Astrocyte (in vitro differentiated cells and primary cell): ENCODE measurements at places on chromosomes 11 and 22.
A peak's percentile ranks its signal among the peaks of the same experiment; 100 is the strongest.

GRCh38 chr11:8581300-8581699 is 12.7 kb downstream of the STK33 start:
- peaks cover 6% of the 10 kb centered on the region for H3K4me1 ChIP-seq
- no peaks in the 10 kb centered on the region for H3K36me3 ChIP-seq
- H3K4me3 ChIP-seq: no peak overlapping the region

GRCh38 chr11:92383430-92383829 is 158.8 kb downstream of the FAT3 start:
- peak overlapping the region; percentile 61 for H3K27ac ChIP-seq
- peak; percentile 66 for DNase-seq
- H3K27me3 ChIP-seq: no peaks in the 10 kb centered on the region
- no peak overlapping the region for H3K4me3 ChIP-seq
- H3K4me1 ChIP-seq: peaks cover 38% of the 10 kb centered on the region

DNA sequence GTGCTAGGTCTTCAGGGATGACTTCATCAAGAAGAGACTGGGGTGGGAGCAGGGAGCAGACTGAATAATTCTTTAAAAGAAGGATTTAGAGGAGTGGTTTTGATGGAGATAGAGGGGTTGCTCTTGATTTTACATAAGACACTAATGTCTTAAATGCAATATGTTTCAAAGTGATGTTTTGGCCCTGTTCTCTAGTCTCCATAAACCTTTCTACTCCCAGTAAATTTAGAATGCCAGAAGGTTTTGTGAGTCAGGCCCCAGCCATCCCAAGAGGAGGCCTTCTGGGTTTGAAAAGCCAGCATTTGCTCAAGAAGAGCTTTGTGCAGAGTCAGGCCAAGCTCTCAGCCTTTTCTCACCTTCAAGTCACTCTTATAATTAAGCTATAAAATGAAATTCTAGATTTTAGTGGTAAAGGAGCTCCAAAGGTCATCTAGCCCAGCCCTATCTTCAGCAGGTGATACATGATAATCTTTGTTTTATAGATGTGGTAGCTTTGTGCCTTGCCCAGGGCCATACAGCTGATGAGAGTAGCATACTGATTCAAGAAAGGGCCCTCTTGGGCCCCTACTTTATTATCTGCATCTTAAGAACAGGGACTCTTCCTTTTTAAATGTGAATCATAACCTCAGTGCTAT is 122.8 kb upstream of the MTNR1B start:
- no peak overlapping the region for H3K27ac ChIP-seq
- H3K27me3 ChIP-seq: no peaks in the 10 kb centered on the region
- peak; percentile 28 for DNase-seq
- no peaks in the 10 kb centered on the region for H3K36me3 ChIP-seq
- peaks cover 8% of the 10 kb centered on the region for H3K4me1 ChIP-seq
- no peak overlapping the region for H3K4me3 ChIP-seq

DNA sequence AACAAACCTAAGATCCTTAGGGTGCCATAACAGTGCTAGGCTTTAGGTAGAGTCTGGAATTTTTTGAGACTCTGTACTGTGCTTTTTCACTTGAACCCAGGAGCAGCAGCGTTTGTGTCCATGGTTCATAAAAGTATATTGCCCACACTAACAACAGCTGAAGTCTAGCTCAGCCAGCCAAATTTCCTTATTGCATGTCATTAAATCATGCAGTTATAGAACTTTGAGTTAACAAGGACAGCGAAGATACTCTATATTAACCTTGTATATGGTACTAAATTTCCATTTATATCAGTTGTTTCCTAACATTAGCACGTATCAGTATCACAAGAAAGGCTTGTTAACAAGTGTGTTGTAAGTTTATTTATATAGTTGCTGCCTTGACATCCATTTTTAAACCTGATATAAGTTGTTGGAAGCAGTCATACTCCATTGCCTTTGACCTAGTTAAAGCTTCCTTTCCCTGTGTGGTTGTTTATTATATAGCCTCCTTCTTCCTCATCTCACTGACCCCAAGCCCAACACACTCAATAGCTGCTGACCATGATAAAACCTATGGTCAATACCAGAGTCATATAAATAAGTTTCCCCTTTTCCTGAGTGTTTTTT is 46.7 kb downstream of the NXPE2 start:
- H3K4me3 ChIP-seq: no peak overlapping the region
- DNase-seq: no peak
- no peaks in the 10 kb centered on the region for H3K4me1 ChIP-seq
- no peaks in the 10 kb centered on the region for H3K36me3 ChIP-seq

DNA sequence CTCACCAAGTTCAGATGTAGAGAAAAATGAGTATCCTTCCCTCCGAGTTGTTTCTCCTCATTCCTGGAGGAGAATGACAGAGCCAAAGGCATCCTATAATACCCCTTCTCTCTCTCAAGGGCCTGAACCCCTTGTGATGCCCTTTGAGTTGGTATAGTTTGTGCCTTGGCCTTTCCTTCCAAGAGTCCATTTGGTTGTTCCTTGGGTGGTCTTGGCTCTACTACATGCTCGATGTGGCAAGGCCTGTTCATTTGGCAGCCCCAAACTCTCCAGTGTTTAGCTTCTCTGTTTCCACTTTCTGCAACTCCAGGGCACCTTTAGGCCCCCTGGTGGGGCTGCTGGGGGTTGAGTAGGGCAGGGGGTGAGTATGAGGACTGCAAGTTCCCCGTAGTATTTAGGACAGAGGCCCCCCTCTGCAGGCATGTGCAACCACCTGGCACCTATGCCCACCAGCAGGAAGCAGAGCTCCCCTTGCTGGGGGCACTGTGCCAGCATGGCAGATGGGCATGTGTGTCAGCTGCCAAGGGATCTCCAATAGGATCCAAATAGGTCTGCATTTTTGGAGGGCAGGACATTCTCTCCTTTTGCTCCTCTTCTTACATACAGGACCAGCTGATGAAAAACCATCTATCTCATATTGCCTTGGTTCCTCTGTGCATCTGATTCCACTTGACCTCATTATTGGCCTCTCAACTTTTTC is 217.2 kb upstream of the CADM1 start:
- H3K27me3 ChIP-seq: no peaks in the 10 kb centered on the region
- H3K27ac ChIP-seq: no peak overlapping the region
- DNase-seq: no peak
- H3K4me3 ChIP-seq: no peak overlapping the region
- H3K4me1 ChIP-seq: no peaks in the 10 kb centered on the region

DNA sequence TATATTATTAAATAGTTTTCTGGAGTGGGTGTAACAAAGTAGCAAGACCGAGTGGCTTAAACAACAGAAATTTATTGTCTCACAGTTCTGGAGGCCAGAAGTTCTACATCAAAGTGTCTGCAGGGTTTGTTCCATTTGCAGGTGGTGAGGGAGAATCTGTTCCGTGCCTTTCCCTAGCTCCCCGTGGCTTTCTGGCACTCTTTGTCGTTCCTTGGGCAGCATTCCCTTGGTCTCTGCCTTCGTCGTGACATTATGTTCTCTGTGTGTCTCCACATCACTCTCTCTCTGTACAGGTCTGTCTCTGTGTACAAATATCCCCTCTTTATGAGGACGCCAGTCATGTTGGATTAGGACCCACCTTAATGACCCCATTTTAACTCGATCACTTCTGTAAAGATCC is 38.2 kb downstream of the LDLRAD3 start:
- no peak overlapping the region for H3K4me3 ChIP-seq
- no peak for DNase-seq
- H3K4me1 ChIP-seq: peaks cover 7% of the 10 kb centered on the region
- no peaks in the 10 kb centered on the region for H3K27me3 ChIP-seq
- no peaks in the 10 kb centered on the region for H3K36me3 ChIP-seq
- no peak overlapping the region for H3K27ac ChIP-seq

GRCh38 chr11:128734103-128734831 is 40.4 kb downstream of the FLI1 start:
- H3K27ac ChIP-seq: no peak overlapping the region
- peaks cover 13% of the 10 kb centered on the region for H3K4me1 ChIP-seq
- no peaks in the 10 kb centered on the region for H3K36me3 ChIP-seq

GRCh38 chr11:23956586-23956985 is 540.3 kb upstream of the LUZP2 start:
- peak overlapping the region; percentile 4 for H3K27ac ChIP-seq
- H3K36me3 ChIP-seq: no peaks in the 10 kb centered on the region
- no peaks in the 10 kb centered on the region for H3K27me3 ChIP-seq
- H3K4me1 ChIP-seq: peaks cover 9% of the 10 kb centered on the region
- no peak for DNase-seq

DNA sequence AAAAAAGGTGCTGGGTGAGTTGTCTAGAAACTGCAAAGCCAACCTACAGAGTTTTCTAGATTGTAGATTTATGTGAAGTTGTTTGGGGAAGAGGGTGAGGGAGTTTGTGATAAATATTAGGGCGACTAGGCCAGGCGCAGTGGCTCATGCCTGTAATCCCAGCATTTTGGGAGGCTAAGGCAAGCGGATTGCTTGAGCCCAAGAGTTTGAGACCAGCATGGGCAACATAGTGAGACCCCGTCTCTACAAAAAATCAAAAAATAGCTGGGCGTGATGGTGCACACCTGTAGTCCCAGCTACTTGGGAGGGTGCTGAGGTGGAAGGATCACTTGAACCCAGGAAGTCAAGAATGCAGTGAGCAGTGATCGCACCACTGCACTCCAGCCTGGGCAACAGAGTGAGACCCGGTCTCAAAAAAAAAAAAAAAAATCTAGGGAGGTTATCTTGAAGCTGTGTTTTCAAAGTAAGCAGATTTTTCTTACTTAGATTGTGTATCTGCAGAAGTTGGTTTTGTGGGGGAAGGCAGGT is 844 bp downstream of the APOL6 start:
- H3K36me3 ChIP-seq: no peaks in the 10 kb centered on the region
- peaks cover 22% of the 10 kb centered on the region for H3K4me1 ChIP-seq
- H3K4me3 ChIP-seq: peak overlapping the region; percentile 57
- H3K27me3 ChIP-seq: no peaks in the 10 kb centered on the region
- DNase-seq: no peak
- H3K27ac ChIP-seq: no peak overlapping the region

DNA sequence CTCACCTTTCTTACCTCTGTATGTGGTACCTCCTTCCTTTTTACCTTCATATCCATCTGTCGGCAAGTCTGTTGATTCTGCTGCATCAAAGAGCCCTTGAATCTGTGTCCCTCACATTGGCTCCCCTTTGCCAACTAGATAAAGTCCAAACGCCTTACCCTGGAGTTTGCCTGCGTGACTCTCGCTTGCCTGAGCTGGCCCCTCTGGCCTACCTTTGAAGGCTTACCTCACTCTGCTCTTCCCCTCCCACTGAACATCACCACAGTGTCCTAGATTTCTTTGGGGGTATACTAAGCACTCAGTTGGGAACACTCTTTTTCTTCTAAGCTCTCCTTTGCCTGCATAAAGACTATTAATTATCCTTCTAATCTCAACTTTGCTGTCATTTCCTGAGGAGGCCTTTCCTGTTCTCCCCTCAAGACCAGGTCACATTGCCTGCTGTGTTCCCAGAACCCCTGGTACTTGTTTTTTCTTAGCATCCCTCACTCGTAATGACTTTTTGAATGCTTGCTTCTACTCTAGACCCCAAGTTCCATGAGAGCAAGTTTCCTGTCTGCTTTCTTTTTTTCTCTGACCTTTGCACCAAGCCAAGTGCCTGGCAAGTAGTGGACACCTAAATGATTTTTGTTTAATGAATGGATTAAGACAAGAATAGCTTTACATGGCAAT is 67.8 kb upstream of the ADORA2A start:
- no peak overlapping the region for H3K4me3 ChIP-seq
- no peak for DNase-seq
- peaks cover 12% of the 10 kb centered on the region for H3K36me3 ChIP-seq

- peaks cover 28% of the 10 kb centered on the region for H3K36me3 ChIP-seq
- peak; percentile 21 for DNase-seq
- no peak overlapping the region for H3K27ac ChIP-seq
These were observed 31.1 kb downstream of the FADS3 start for GRCh38 chr11:61860054-61860903.

DNA sequence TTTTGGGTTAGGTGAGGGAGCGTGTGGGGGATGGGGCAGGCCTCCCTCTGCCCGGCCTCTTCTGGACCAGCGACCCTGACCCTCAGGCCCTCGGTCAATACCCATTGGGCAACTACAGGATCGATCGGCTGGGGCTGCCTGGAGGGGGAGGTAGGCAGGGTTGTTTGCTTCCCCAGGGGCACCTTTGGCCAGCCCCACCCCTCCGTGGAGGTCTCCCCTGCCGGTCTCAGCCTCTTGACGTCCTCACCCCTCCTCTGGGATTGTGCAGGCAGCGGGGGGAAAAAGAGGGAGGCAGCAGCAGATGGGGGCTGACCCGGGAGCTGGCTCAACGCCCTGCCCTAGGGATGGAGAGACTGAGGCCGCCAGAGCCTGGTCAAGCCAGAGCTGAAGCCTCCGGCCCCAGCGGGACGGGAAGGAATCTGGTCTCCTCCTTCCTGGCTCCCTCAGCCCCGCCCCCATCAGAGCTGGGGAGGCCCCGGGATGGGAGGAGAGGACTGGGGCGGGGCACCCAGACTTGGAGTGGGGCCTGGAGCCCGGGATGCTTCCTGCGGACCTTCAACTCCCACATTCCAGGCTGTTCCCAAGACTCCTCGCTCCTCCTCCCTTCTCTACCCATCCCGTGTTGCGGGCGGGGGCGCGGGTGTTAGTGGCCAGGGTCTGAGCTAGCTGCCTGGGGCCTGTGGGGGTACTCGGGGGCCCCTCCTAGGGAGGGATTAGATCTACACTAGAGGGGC is 14.4 kb upstream of the CDC42EP1 start:
- no peaks in the 10 kb centered on the region for H3K36me3 ChIP-seq
- peak; percentile 89 for DNase-seq
- no peaks in the 10 kb centered on the region for H3K27me3 ChIP-seq

- no peaks in the 10 kb centered on the region for H3K27me3 ChIP-seq
- H3K27ac ChIP-seq: no peak overlapping the region
- DNase-seq: no peak
These were observed 78.5 kb upstream of the PITPNB start for GRCh38 chr22:27997538-27997937.

- no peak for DNase-seq
- H3K4me3 ChIP-seq: no peak overlapping the region
These were observed 300.4 kb downstream of the TTC28 start for GRCh38 chr22:28379075-28379779.

GRCh38 chr11:123129920-123130319 is 65.1 kb downstream of the CLMP start:
- peak overlapping the region; percentile 82 for H3K27ac ChIP-seq
- peak; percentile 91 for DNase-seq
- H3K36me3 ChIP-seq: no peaks in the 10 kb centered on the region
- H3K4me3 ChIP-seq: no peak overlapping the region
- peaks cover 18% of the 10 kb centered on the region for H3K4me1 ChIP-seq

DNA sequence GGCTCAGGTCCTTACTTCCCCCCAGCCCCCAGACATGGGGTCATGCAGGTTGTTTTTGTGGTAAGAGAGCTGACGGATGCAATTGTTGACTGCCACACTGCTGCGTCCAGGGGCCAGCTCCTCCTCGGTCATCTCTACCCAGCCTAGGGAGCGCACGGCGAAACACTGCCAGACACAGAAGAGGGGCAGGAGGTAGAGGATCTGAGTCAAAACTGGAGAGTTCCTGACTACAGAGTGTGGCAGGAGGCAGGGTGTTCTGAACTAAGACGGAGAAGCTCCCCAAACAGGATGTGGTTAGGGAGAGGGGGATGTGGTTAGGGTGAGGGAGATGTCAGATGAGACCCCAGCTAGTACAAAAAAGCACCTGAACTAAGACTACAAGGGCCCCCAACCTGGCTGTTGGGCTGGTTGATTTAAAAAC is 12.3 kb downstream of the SMPD1 start:
- H3K27me3 ChIP-seq: no peaks in the 10 kb centered on the region
- H3K4me1 ChIP-seq: peaks cover 15% of the 10 kb centered on the region
- H3K27ac ChIP-seq: no peak overlapping the region
- no peaks in the 10 kb centered on the region for H3K36me3 ChIP-seq
- no peak for DNase-seq

GRCh38 chr11:120532082-120532831 is 20.7 kb downstream of the GRIK4 start:
- DNase-seq: peak; percentile 67
- peaks cover 2% of the 10 kb centered on the region for H3K27me3 ChIP-seq
- H3K27ac ChIP-seq: no peak overlapping the region
- H3K36me3 ChIP-seq: no peaks in the 10 kb centered on the region
- peaks cover 3% of the 10 kb centered on the region for H3K4me1 ChIP-seq
- no peak overlapping the region for H3K4me3 ChIP-seq
